ENCODE measurements at places on chromosomes 5 and 9.

DNA sequence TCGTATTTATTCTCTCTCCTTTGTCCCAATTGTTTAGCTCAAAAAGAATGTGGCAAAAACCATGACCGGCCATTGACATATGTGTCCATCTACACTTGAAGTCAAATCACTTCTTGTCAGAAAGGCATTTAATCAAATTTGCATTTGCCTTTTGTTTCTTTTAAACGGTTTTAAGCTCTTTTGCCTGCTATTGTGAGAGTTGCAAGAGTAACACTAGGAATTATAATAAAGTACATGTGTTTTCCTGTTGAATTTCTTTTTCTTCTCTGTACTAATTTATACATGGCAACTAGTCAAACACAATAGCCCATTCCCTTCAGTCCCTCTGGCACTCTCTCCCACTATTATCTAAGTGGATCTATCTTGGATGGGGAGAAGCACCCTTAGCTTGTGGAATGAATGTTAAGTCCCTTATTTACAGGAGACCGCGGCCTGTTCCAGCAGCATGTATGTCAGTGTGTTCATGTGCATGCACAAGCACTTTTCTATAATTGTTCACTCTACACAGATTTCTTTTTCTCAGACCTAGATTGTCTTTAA lies 3.2 kb downstream of the ADAMTSL1 start:
- DNase-seq, result no peak

DNA sequence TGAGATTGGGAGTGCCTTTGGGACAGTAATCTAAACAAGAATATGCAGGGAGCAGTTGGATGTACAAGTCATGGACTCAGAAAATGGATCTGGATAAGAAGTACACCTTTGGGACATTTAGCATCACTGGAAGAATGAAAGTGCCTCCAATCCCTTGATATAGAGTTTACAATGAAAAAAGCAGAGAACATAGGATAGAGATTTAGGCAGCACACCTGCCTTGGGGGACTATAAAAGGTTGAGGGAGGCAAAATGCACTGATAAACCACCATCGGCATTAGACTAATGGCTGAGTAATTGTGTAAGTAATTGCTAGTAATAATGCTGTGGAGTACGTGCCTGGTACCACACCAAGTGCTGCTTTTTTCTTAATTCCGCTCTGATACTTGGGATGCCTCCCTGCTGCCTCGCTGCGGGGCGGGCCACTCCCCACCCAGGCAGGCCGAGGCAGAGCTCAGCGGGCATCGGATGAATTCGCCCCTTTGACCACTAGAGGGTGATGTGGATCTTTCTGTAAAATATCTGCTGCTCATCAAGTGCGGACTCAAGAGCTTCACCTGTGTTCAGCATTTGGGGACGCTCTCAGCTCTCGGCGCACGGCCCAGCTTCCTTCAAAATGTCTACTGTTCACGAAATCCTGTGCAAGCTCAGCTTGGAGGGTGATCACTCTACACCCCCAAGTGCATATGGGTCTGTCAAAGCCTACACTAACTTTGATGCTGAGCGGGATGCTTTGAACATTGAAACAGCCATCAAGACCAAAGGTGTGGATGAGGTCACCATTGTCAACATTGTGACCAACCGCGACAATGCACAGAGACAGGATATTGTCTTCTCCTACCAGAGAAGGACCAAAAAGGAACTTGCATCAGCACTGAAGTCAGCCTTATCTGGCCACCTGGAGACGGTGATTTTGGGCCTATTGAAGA lies 99.9 kb downstream of the ANKRD18B start:
- DNase-seq, result peak; percentile 75

GRCh38 chr5:59591162-59591561 lies 302.4 kb downstream of the PDE4D start:
- DNase-seq, result no peak

GRCh38 chr5:61878471-61878870 lies 427.5 kb upstream of the KIF2A start:
- DNase-seq, result peak; percentile 9

GRCh38 chr5:147901599-147902039 lies 4.7 kb downstream of the C5orf46 start:
- peak; percentile 9 for DNase-seq

DNA sequence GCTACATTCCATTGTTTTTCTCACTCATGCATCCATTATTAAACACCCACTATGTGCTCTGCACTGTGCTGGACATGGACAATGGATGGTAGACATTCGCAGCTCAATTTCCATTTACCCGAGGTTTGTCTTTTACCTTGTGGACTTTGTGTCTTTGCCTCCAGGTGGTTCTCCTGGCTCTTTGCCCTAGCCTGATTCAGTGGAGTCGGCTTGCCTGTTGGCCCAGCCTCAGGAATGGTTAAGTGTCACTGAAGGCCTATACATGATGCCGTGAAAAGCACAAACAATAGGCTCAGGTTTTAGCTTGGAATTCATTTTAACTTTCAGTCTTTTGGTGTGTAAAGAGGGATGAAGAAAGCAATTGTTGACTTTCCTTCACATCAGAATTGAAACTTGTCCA lies 16.5 kb upstream of the DMRT3 start:
- DNase-seq, result no peak

- DNase-seq, result no peak
Measured at GRCh38 chr5:174418809-174419539, 305.4 kb upstream of the MSX2 start.

- DNase-seq, result no peak
Measured at GRCh38 chr5:64018966-64019365, 56.7 kb upstream of the HTR1A start.

DNA sequence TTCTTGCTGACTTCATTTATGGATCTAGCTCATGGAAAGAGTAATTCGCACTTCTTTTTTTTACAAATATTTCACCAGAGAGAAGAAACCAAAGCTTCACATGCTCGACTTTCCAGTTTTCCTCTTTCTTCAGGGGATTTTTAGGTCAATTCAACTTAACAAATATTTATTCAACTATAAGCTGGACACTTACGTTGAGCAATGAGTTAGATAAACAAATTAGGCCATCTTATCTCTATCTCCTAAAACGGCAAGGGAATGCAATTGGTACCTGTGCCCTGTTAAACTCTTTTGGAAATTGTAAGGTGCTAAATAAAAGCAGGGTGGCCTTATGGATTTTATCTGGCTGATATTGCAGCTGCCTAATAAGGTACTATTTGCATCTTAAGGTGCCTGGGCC lies 145.1 kb upstream of the RAI14 start:
- no peak for DNase-seq

- no peak for DNase-seq
Measured at GRCh38 chr5:36491856-36492255, 114.5 kb upstream of the SLC1A3 start.

DNA sequence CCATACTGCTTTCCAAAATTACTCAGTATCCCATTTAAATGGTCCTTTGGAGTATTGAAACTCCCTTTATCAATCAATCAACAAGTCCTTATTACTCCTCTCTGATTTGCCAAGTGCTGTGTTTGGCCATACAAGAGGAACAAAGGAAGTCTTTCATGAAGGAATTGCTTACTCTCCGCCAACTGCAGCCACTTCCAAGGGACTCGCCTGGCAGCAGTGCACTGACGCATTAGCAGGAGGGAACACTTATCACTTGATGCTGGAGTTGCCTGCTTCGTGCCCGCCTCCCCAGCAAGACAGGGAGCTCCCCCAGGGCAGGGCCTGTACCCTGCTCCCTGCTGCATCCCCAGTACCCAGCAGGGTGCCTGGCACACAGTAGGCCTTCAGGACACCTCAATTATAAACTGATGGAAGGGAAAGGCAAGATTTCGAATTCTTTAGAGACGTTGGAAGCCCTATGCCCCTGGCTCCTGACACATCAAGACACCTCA lies 97.9 kb downstream of the CRB2 start:
- DNase-seq, result no peak

GRCh38 chr9:16062542-16063240 lies 509.8 kb downstream of the CCDC171 start:
- DNase-seq, result peak; percentile 88

DNA sequence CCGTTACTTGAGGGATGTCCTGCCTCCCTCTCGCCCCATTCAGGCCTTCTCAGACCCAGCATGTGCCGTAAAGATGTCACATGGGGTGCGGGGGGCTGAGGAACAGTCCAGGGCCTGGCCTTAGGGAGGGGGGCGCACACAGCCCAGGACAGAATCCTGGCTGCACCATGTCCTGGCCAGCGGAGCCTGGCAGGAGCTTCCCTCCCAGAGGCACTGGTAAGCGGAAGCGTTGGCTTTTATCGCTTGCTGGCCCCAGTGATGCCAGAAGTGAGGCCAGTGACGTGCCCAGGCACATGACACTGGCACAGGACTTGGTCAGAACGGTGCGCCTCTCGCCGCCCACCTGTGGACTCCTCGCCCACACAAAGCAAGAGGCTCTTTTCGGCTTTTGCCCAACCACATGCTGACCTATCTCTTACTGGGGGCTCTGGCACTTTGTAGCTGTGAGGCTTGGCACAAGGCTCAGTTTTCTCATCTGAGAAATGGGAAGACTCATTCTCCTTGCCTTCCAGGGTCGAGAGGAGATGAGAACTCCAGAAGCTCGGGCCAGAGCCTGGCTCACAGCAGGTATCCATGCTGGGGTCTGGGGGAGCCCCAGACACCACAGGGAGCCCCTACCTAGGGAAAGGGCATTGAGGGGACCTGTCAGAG lies 59.0 kb downstream of the LMX1B start:
- DNase-seq, result no peak

DNA sequence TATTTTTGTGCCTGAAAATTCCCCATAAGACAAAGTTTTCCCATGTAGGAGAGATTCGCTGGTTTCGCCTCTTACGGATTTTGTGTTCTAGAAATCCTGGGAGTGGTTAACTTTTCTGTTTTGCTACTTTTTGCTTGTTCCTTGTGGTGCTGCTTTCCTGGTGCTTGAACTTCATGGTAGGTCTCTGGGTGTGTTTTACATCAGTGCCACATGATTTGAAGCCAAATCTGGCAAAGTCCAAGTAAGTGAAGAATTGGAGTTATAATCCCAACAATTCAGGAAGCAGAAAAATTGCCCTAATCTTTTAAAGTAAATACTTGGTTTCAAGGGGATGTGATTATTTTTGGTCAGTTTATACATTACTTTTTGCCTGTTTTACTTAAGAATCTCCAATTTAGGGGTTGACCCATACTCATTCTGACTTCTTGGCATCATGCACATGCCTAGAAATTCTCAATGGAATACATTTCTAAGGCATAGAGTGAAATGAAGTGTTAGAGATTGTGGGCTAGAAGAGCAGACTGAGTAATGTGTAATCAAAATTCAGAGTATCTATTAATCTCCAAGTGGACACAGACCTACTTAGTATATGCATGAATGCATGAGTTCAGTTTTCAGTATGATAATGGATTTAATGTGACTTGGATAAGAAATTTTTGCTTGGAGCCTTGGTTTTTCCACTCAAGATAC lies 189.7 kb downstream of the CSNK1G3 start:
- DNase-seq, result no peak

Measured in EL (cell line).